HT-29 (cell line): ENCODE measurements at places on chromosomes 2 and 18. TPM values are rescaled to one million over a fixed set of nuclear protein-coding genes. Genes with fewer than 3 reads are reported as not detected.

Gene MAP3K19
- not detected in 2 replicates for total RNA-seq

Gene SH3RF3
- total RNA-seq: 0.05 and 0.16 TPM in 2 replicates

Gene CD8B2
- total RNA-seq: not detected in 2 replicates

Gene HOXD8
- total RNA-seq: not detected in 2 replicates

Gene EPB41L3
- not detected in 2 replicates for total RNA-seq

Gene CD226
- not detected in 2 replicates for total RNA-seq

Gene ANKRD30B
- total RNA-seq: 0.03 and 0.33 TPM in 2 replicates

DNA sequence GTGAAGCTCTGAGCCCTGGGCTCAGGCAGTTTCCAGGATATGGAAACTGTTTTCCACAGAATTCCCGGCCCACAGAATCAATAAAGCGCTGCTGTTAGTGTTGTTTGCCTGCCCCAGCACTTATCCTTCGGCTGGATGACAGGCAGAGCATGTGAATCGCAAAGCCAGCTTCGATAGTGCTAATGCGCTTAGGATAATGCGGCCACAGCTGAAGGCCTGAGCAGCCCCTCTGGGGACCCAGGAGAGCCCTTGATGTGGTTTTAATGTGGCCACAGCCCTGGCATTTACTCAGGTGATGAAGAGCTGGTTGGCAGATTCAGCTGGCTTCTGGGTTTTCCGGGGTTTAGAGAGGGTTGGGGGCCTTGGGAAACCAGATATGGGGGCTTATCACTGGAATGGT is 23.7 kb downstream of the PCARE start:
- no peak for DNase-seq

GRCh38 chr2:71951083-71951468 is 196.6 kb downstream of the CYP26B1 start:
- no peak for DNase-seq

DNA sequence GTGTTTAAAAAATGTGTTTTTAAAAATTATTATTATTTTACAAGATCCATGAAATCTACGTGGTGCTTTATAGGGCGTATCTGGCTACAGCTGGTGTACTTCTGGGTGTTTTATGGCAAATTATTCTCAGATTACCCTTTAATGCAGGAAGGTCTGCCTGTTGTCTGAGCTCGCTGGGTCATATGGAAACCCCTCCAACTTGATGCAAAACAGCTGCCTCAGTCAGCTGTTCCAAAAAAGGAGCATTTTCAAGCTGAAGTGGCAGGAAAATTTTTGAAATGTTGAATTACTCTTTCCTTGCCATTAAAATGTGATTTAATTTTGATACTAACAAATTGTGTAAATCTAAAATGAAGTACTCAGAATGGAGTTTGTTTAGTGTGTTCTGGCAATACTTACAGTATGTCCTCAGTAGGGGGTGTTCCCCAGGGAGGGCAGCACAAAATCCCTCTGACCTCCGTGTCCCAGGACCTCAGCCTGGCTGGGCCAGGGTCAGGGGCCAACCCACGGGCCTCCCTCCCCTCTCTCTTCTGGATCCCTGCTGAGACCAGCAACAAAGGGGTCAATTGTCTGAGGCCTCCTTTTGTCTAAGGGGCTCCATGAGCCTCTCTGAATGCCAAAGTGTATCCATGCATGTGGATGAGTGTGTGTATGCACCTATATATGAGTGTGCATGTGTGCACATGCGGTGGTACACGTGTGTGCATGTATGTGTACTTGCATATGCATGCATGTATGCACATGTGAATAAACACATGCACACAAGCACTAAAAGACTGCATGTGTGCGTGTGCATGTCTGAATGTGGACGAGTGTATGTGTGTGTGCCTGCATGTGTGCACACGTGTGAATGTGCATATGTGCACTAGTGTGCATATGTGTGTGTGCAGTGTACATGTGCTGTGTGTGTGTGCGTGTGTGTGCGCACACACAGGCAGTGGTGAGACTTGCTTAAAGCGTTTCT is 105.4 kb downstream of the ACOXL start:
- DNase-seq: no peak

- DNase-seq: no peak
Observed at GRCh38 chr2:119428488-119429224, 3.0 kb upstream of the TMEM37 start.

DNA sequence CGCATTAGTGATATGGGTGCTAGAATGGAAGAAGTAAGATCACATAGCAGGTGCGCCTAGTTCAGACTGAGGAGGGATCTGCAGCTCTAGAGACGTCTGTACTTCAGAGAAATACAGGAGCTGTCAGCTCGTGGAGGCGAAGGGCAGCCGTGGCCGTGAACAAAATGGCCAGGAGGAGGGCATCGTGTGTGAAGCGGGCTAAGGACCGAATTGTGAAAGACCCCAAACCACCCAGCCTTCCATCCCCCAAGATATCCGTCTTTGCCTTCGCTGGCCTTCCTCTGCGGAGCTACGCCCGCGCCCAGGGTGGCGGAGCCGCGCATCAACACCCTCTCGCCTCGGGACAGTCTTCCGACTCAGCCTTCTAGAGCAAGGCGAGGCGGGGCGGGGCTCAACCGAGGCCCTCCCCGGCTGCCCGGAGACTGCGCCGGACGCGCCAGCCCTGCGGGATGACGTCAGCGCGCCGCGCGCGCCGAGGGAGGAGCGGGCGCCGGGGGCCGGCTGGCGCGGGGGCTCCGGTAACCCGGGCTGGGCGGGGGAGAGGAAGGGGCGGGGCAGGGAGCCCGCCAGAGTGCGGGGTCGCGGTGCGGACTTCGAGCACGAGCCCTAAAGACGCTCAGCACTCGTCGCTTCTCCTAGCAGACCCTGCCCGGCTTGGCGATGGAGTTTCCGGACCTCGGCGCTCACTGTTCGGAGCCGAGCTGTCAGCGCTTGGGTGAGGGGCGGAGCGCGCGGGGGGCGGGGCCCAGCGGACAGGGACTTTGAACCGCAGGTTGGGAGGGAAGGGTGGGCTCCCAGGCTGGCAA is at the start of gene ZFAND2B:
TSS of gene ZFAND2B (plus strand) at position 455 of the 806 bp plus-strand sequence. CDS start at position 661, 206 bp downstream.
- peak; percentile 92 for DNase-seq

- no peak for DNase-seq
Observed at GRCh38 chr18:32242395-32242794, 52.6 kb downstream of the MEP1B start.
